ENCODE measurements at places on chromosomes 13 and 19.

DNA sequence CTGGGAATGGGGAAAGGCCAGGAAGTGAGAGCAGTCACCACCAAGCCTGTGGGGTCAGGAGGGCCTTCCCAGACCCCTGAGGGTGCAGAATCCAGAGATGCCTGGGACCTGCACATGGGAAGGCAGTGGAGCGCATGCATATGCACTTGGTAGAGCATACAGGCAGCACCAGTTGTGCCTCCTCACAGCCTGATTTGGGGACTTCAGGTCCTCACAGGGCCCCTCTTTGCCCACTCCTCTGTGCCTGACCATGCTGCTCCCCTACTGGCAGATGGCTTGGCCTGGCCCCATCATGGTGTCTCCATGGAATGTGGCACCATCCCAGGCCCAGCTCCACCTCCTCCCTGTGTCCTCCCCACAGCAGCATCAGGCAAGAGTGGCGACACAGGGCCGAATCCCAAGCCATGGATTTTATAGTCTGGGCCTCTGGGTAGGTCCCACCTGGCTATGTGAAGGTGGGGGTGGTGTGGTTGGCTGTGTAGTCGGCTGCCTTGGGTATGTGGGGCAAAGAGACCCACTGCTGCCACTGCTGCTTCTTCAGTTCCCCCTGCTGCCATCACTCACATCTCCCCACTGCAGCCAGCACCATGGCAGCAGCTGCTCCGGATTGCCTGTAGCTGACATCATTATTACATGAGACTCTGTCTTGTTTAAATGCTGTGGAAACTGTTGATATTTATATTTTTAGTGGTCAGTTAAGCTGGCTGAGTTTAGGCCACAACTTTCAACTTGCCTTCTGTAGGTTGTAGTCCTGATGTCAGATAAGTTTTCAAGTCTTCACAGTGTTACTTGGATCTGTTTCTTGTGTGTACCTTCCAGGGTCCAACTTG, 247.0 kb downstream of the GPC6 start:
- no peak for DNase-seq

- no peak for DNase-seq
These were observed 2.1 kb downstream of the MPND start for GRCh38 chr19:4345342-4346019.

GRCh38 chr13:21538753-21539152, 65.2 kb downstream of the MICU2 start:
- no peak for DNase-seq

- no peak for DNase-seq
These were observed 9.6 kb upstream of the GPR183 start for GRCh38 chr13:99316657-99317256.

DNA sequence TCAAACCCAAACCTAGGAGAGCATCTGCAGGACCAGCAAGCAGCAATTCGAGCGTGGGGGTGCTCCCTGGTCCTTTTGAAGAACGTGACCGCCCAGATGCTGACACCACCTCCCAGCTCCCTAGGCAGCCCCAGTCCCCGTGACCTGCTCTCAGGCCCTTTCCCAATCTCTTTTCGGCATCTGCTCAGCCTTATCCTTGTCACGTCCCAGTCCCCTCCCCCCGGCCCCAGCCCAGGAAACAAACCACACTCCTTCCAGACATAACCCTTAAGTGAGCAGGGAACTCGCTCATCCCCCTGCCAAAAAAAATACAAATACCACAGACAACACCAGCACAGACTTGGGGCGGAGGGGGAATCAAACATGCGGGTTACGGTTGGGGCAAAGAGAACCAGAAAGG, 3.3 kb downstream of the MLLT1 start:
- no peak for DNase-seq

- no peak for DNase-seq
These were observed 27.9 kb downstream of the FLT1 start for GRCh38 chr13:28467034-28467433.

- peak; percentile 19 for DNase-seq
These were observed 120.5 kb downstream of the KATNAL1 start for GRCh38 chr13:30186634-30187415.

GRCh38 chr13:97928301-97928700, 25.2 kb upstream of the IPO5 start:
- DNase-seq: no peak

DNA sequence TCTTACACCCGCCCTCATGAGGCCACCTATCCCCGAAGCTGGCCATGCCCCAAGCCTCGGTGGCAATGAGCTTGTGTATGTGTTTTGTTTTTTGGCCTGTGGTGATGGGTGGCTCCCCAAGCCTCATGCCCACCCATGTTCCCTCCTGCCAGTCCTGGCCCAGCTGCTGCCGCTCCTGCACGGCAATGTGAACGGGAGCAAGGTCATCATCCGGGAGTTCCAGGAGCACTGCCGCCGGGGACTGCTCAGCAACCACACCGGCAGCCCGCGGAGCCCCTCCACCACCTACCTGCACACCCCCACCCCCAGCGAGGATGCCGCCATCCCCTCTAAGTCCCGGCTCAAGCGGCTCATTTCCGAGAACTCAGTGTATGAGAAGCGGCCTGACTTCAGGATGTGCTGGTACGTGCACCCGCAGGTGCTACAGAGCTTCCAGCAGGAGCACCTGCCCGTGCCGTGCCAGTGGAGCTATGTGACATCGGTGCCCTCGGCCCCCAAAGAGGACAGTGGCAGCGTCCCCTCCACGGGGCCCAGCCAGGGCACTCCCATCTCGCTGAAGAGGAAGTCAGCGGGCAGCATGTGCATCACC, 24.6 kb downstream of the UBXN6 start:
- no peak for DNase-seq

- DNase-seq: no peak
These were observed 139.0 kb downstream of the GPC5 start for GRCh38 chr13:91537376-91537775.

GRCh38 chr19:35095667-35096368, 19.8 kb upstream of the FXYD3 start:
- DNase-seq: no peak

- DNase-seq: peak; percentile 3
These were observed 13.3 kb upstream of the LEUTX start for GRCh38 chr19:39765091-39766076.

DNA sequence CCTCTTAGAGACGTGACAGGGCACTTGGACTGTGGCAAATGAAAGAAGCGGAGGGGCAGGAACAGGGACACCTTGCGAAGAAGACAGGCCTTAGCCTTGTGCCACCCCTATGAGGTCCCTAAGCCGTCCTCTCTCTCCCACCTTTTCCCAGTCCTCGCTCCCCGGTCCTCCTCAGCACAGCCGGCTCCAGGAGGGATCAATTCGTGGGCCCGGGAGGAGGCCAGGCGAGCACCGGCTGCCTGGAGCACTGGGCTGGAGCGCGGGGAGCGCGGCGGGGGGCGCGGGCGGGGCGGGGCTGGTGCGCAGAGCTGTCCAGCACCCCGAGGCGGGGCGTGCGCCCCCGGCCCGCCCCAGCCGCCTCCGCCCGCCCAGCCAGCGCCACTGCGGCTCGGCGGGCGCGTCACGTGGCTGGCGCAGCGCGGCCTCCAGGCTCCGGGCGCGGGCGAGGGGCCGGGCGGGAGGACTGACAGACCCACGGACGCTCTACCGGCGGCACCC, at the start of gene LRP3:
LRP3 (plus strand) TSS at position 466 of the 498 bp plus-strand sequence. CDS start 456 bp downstream, outside the sequence.
- DNase-seq: no peak

- no peak for DNase-seq
These were observed 81.1 kb downstream of the ZNF429 start for GRCh38 chr19:21586311-21587116.

DNA sequence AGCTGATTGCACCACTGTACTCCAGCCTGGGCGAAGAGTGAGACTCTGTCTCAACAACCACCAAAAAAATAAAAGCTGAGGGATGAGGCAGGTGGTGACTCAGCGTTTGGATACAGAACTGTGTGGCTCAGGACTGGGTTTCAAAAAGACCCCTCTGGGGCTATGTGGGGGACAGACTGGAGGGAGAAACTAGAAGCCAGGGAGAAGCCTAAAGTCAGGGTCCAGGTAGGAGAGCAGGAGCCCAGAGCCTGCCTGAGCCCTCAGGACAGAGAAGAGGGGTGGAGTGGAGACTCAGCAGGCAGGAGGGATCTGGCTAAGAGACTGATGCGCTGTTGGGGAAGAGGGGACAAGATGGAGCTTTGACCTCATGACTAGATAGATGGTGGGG, 1.8 kb upstream of the CD37 start:
- no peak for DNase-seq

DNA sequence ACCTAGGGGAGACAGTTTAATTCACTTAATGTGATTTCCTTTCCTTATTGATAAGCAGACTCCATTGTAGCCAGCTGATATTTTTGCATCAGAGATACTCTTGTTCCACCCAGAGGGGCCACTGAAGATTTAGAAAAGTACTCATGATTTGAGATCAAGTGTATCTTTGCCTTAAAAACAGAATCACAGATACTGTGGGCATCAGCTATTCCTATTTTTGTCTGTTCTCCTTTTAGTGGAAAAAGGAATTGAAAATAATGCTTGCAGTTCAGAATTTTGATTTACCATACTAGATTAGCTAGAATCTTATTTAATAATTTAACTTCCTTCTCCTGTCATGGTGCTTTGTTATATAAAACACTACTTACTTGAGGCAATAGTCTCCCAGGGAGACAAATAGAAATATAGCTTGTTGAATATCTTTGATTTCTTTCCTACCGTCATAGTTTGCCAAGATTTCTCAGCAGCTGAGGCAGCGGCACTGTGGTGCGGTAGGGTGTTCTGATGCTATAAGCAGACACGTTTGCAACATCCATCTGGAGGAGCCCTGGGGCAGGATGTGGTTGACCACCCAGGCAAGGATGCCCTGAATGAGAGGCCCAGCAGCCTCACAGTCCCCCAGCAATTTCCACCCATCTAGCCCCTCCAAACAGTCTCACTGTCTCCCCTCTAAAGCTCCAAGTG, 47.0 kb upstream of the RAP2A start:
- no peak for DNase-seq

GRCh38 chr13:35349673-35350278, 126.7 kb downstream of the MAB21L1 start:
- peak; percentile 13 for DNase-seq

- no peak for DNase-seq
These were observed 152.5 kb downstream of the IER2 start for GRCh38 chr19:13302526-13303270.

Data from retinal pigment epithelial cell (primary cell).